Activated T-helper 1 cell treated with anti-CD3 and anti-CD28 coated beads, Interleukin-2, amount 50 U/mL, for 16 hours (primary cell): ENCODE measurements at places on chromosomes 2 and 18.

DNA sequence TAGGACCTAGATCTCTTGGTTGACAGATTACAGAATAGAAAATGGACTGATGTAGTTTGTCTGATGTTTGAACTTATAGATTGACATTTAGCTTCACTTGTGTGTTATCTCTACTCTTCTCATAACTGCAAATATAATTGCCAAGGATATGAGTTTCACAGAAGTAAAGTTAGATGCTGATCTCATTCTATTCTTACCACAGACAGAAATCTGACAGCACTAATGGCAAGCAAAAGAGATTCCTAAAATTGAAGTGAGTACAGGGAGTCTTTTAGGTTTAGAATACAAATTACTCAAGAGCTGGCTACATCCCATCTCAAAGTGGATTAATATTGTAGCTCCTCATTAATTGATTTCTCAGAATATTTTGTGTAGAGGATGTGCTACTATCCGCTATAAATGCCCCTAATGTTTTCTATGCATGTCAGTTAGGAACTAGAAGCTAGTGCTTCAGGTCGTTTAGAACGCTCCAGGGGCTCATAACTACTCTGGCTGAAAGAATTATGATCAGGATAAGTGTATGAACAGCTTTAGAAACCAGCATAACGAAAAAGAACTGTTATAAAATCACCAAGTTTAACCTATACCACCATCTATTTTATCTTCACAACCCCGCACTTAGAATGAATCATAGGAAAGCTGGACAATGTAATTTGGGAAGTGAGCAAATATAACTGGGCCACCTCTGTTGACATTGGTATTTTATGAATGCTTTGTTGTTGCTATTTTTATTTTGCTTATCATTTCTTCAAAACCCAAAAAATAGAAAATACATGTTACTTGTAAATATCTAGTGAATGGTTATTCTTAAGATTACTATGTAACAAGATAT lies 378.8 kb upstream of the REG3G start:
- DNase-seq: no peak

- DNase-seq: no peak
Observed at GRCh38 chr2:164495491-164496223, 125.6 kb downstream of the GRB14 start.

DNA sequence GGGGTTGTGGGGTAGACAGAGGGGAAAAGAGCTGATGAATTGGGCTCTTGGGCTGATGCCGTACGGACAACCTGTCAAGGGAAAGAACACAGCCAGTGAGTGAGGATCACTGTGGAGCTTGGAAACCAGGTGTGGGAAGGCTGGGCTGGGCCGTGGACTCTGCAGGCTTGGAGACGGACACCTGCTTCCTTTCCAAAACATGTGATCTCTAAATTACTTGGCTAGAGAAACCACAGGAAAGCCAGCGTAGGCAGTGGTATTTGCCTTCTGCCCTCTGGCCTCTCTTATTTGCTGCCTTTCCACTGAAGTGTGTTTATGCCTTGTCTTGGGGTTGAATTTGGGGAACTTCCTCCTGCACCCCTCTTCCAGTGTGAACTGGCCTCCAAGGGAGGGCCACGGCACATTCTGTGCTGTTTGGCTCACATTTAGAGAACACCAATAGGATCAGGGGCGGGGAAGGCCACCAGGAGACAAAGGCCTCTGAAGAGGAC lies 267.7 kb downstream of the PRKCE start:
- DNase-seq: no peak

DNA sequence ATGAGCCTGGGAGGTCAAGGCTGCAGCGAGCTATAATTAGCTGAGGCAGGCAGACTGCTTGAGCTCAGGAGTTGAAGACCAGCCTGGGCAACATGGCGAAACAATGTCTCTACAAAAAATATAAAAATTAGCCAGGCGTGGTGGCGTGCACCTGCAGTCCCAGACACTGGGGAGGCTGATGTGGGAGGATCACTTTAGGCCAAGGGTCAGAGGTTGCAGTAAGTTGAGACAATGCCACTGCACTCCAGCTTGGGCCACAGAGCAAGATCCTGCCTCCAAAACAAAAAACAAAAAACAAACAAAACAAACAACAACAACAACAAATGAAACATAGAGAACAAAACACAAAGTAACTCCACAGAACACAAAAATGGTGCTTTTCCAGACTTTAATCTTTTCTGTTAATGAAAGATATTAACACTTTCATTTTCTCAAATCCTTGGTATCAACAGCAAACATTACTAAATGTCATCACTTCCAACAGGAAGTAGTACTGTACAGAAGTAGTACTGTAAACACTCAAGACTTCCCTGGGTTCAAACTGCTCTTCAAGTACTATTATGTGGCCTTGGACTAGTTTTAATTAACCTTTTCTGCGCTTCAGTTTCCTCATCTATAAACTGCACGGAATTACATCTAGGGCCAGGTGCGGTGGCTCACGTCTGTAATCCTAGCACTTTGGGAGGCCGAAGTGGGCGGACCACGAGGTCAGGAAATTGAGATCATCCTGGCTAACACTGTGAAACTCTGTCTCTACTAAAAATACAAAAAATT lies 27.9 kb downstream of the PUM2 start:
- DNase-seq: no peak

DNA sequence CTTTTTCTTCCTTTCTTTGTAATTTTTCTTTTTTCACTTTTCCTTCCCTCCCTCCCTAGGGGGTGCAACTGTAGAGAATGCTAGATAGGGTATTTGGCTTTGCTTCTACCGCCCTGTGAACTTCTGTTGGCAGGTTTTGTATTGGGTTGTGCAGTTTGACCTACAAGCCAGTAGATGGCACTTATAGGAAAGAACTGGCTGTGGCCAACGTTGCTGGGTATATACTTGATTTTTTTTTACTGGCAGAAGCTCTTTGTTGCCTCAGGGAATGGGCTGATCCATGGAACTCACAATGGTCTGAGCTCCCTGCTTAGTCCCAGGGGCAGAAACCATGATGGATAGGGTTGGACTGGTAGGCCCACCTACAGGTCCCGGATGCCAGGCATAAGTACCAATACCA lies 1019.5 kb upstream of the LRRTM1 start:
- DNase-seq: no peak

- peak; percentile 64 for DNase-seq
Observed at GRCh38 chr18:23071285-23071684, 64.0 kb upstream of the CABLES1 start.

- no peak for DNase-seq
Observed at GRCh38 chr2:108911807-108912628, 77.0 kb downstream of the EDAR start.

- no peak for DNase-seq
Observed at GRCh38 chr2:61420991-61421544, 49.8 kb downstream of the USP34 start.

DNA sequence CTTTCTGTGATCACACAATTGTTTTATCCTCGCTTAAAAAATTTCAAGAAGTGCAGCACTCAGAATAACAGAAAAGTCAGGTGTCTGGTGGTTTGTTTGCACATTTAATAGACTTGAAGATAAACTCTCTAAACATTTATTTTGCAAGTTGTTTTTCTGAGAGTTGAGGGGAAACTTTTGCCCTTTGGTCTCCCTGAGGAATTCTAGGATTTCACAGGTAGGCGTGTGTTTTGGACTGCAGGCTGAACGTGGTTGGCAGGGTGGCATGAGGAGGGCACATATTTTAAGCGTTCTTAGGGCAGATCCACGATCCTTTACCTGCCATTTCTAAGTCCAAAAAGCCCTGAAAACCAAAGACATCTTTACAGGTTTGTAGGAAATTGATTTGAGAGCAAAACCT lies 188.6 kb downstream of the NEDD4L start:
- DNase-seq: no peak

DNA sequence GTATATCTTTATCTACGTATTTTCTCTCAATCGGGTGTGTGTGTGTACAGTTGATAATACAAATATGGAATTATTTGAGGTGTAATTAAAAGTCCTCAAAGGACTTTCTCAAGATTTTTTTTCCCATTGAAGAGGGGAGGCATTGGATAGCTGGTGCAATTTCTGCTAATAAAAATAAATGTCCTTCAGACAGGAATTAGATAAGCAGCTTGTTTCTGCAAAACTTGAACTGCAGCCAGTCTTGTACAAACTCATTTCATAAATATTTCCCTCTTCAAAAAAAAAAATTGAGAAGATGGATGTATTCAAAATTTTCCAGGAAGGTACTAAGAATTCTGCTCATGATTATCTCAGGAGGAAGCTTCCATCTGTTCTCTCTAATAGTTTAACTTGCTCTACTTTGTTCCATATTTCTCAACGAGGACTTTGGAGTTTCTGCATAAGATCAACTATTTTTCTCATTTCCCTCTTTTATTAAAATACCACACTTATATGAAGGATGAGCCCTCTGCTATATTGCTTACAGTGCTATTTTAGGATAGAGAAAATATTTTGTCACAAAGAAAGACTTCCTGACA lies 33.0 kb upstream of the GLS start:
- no peak for DNase-seq

DNA sequence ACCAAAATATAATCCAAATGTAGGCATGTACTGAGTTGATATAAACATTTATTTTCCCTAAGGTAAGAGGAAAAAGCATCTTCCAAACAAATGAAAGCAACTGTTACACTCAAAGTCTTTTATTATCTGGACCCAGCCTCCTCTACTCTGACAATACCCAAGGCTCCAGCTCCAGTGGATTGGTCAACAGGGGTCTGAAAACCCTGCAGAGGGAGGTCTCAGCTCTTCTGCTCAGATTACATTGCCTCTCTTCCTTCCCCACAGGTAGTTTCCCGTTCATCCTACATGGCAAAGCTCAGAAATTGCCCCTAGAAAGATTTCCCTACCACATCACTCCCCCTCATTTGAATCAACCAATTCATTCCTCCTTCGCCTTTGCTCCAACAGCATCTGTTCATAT lies 457.0 kb downstream of the METTL4 start:
- DNase-seq: no peak

DNA sequence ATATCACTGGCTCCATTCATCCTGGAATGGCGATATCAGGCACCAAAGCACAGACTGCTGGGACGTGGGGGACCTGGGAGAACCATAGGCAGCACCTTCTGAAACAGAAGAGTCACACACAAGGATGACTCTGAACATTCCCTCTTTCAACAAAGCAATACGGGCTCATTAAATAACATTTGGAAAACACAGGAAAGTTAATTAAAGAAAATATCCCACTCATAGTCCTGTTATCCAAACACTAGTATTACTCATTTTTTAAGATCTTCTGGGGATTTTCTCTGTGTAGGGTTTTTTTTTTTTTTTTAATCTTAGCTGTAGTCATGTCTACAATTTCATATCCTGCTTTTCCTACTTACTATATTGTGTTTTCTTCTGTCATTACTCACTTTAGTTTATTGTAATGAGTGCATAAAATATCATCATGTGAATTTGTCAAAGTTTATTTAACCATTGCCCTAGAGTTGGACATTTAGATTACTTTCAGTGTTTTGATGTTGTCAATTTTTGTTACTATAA lies 70.0 kb upstream of the SP3 start:
- no peak for DNase-seq

GRCh38 chr2:223048519-223048918 lies 3.5 kb upstream of the KCNE4 start:
- no peak for DNase-seq

GRCh38 chr2:60852282-60852860 lies 29.0 kb upstream of the REL start:
- no peak for DNase-seq

GRCh38 chr2:161596148-161596547 lies 28.1 kb upstream of the SLC4A10 start:
- no peak for DNase-seq

DNA sequence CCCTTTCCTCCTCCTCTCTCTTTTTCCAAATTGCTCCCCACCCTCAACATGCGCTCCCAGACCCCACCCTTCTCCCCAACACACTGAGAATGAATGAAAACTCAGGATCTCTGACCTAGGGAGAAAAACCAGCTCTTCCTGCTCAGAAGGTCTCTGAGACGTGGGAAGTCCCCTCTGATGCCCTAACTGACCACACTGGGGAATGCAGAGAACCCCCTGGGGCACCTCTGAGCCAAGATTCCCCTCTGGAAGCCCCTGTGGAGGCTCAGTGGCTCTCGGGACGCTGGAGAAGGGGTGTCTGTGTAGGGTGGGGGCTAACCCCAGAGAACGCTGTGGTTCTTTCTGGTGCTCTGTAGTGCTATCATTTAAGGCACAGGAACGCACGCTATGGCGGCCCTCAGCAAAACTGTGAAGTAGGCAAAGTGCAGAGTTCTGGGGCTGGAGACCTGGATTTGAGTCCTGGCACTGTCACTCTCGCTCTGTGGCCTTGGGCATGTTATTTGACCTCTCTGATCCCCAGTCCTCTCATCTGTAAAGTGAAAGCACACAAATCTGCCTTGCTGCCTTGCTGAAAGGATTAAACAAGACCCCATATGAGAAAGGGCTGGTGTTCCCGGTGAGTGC lies 17.1 kb downstream of the ATOH8 start:
- DNase-seq: no peak

GRCh38 chr2:74278176-74278575 lies 65.0 kb downstream of the SLC4A5 start:
- no peak for DNase-seq

GRCh38 chr2:17148407-17149145 lies 369.7 kb downstream of the RAD51AP2 start:
- no peak for DNase-seq

GRCh38 chr2:42089340-42089925 lies 41.6 kb downstream of the PKDCC start:
- peak; percentile 35 for DNase-seq

- peak; percentile 67 for DNase-seq
Observed at GRCh38 chr2:105369777-105370690, 28.8 kb downstream of the FHL2 start.

- no peak for DNase-seq
Observed at GRCh38 chr2:200625958-200626363, 40.1 kb downstream of the AOX1 start.

DNA sequence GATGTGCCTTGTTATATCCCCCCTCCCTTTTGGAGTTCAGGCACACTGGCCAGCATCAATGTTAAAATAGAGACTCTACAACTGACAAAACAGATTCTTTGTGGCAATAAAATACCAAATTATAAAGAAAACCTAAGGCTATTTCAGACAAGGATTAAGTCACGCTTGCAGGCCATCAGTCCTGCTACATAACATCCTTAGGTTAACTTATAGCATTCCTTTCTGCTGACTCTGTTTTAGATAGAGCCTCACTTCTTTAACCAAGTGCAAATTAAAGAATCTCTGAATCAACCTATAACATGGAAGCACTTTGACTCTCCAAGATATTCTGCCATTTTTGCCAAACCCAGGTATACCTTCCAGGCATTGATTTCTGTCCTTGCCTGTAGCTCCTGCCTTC lies 784.6 kb downstream of the RNF144A start:
- DNase-seq: no peak

- DNase-seq: no peak
Observed at GRCh38 chr2:240553956-240554480, 3.8 kb downstream of the ANKMY1 start.

DNA sequence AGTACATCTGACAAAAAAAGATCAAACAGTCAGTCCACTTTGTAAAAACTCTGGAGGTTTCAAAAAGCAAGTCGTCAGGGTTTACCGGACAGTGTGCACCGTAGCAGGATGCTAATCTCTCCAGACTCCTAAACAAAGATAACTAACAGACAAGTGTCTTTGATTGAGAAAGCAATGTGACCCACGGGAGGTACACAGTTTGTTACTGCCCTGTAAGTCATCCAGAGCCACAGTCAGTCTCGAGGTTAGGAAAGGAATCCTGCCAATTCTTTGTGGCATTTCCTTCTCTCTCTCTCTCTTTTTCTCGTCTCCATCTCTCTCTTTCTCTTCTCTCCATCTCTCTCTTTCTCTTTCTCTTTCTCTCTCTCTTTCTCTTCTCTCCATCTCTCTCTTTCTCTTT lies 42.8 kb downstream of the LRRTM4 start:
- no peak for DNase-seq
